Esophagus mucosa (tissue), 1 donor: ENCODE measurements at places on chromosomes 13 and 19. TPM values are rescaled to one million over a fixed set of nuclear protein-coding genes. Genes with fewer than 3 reads are reported as not detected.

GPR18 gene
- total RNA-seq: not detected

ATXN8OS gene
- total RNA-seq: not detected

NUP58 gene
- 27.4 TPM for total RNA-seq

OVOL3 gene
- total RNA-seq: not detected

BEST2 gene
- total RNA-seq: not detected

MBD3L3 gene
- not detected for total RNA-seq

DNM2 gene
- total RNA-seq: 79.8 TPM

SPINT2 gene
- 356 TPM for total RNA-seq

DIRAS1 gene
- 1.00 TPM for total RNA-seq

COLGALT1 gene
- total RNA-seq: 28.5 TPM

ZIC2 gene
- total RNA-seq: 0.04 TPM

PTPRH gene
- total RNA-seq: 3.6 TPM

MYH14 gene
- 66.0 TPM for total RNA-seq

NCCRP1 gene
- total RNA-seq: 298 TPM

EXOC3L2 gene
- total RNA-seq: 1.1 TPM

NKPD1 gene
- 1.00 TPM for total RNA-seq

PPFIA3 gene
- 9.2 TPM for total RNA-seq

ACER1 gene
- 1.8 TPM for total RNA-seq

TEX101 gene
- total RNA-seq: 3.3 TPM

DLEU7 gene
- not detected for total RNA-seq

SLITRK5 gene
- total RNA-seq: 0.04 TPM

CEACAM4 gene
- total RNA-seq: 0.24 TPM

KIR3DL1 gene
- not detected for total RNA-seq
